Mesendoderm (in vitro differentiated cells): ENCODE measurements at places on chromosomes 5 and 9.

GRCh38 chr5:77073667-77074066 is 13.4 kb downstream of the ZBED3 start:
- no peak for DNase-seq

GRCh38 chr5:108625654-108626053 is 122.0 kb upstream of the FER start:
- no peak for DNase-seq

- DNase-seq = no peak
These were observed 44.0 kb downstream of the GGTA1 start for GRCh38 chr9:121455527-121456239.

DNA sequence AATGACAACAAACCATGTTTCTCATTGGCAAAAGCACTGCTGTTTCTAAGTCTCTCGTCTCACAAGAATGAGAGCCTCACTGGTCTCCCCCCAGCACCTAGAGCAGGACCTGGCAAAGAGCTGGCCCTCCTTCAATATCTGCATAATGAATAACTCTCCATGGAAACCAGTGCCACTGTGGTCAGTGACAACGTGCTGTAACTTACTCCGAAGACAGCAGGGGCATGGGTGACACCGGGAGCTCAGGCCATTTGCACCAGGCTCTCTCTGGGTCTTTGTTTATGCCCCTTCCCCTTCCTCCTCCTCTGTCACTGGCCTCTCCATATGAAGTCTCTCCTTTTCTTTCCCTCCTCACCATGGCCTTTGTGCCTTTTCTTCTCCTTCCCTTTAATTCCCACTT is 33.3 kb downstream of the TAS2R1 start:
- DNase-seq = peak; percentile 42

- no peak for DNase-seq
These were observed 25.5 kb downstream of the ABHD17B start for GRCh38 chr9:71885467-71885866.

DNA sequence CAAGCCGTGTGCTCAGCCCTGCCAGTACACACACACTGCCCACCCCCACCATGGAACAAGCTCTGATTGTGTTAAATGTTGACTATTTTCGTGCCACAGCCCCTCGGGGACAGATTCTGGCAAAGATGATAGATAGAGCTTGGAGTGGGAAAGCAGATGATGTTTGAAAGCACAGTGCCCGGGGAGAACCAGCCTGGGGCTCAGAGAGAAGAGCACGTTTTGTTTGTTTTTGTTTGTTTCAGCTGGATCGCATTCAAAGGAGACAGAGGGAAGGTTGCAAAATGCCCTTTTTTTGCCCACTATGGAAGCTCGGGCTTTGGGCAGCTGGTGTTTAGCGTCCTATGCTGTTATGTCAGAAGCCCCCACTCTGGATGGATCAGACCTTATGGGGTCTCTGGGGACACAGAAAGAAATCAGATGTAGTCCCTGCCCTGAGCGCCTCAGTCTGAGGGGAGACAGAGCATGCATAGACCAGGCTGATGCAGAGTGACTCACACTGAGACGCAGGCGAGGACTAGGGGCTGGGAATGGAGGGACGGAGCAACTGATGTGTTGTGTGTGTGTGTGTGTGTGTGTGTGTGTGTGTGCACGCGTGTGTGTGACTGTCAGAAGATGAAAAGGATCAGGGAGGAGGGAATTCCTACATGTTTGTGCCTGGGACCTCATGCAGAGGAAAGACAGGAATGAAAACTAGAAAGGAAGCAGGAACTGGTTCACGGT is 229.7 kb downstream of the MELK start:
- peak; percentile 18 for DNase-seq
